ENCODE measurements at places on chromosomes 13 and 19.

- no peaks in the 10 kb centered on the region for H3K36me3 ChIP-seq
- H3K27me3 ChIP-seq, result no peaks in the 10 kb centered on the region
- DNase-seq, result no peak
- H3K4me3 ChIP-seq, result peak overlapping the region; percentile 97
- H3K4me1 ChIP-seq, result peaks cover 37% of the 10 kb centered on the region
Measured at GRCh38 chr19:41398598-41398997, 980 bp downstream of the BCKDHA start.

- peak; percentile 98 for DNase-seq
- H3K4me3 ChIP-seq, result no peak overlapping the region
- H3K27ac ChIP-seq, result no peak overlapping the region
- H3K36me3 ChIP-seq, result no peaks in the 10 kb centered on the region
- H3K27me3 ChIP-seq, result no peaks in the 10 kb centered on the region
Measured at GRCh38 chr13:44917589-44918325, 71.5 kb downstream of the NUFIP1 start.

DNA sequence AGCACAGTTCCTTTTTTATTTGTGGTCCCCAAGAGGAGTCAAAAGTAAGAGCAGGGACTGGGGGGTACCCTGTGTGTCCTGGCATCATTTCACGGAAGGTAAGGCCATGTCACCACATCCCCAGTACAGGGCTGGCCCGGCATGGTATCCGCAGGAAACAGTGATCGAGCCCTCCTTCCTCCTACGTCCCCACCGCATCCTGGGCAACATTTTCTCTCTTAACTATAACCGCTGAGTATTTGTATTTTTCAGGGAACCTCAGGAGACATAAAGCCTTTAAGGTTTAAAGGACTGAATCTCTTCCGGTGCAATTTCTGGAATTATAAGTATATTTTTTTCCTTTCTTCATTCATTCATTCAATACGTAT, 13.6 kb upstream of the LATS2 start:
- peak overlapping the region; percentile 73 for H3K27ac ChIP-seq
- H3K36me3 ChIP-seq, result no peaks in the 10 kb centered on the region
- peak overlapping the region; percentile 65 for H3K4me3 ChIP-seq
- peaks cover 30% of the 10 kb centered on the region for H3K4me1 ChIP-seq
- peaks cover 14% of the 10 kb centered on the region for H3K27me3 ChIP-seq

DNA sequence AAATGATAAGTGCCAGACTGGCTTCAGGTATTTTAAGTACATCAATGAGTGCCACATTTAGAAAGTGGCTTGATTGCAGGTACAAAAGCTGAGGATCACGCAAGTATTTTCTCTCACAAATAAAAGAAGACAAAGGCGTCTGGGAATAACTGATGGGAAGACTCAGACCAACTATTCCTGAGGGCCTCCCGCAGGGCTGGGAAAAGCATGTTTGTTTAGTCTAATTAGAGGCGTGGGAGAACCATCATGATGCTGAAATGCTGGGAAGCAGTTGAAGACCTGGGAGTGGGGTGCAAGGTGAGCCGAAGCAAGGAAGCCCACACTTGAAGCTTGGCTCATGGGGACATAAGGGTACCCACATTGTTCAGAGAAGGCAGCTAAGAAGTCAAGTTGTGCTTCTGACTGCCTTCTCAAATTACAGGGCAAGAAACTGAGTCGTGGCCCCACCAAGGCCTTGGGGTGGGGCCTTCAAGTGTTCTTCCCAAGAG, 536.0 kb downstream of the MYO16 start:
- no peak overlapping the region for H3K27ac ChIP-seq
- H3K27me3 ChIP-seq, result peaks cover 7% of the 10 kb centered on the region
- DNase-seq, result no peak
- H3K4me3 ChIP-seq, result no peak overlapping the region

- H3K4me1 ChIP-seq, result no peaks in the 10 kb centered on the region
- H3K27ac ChIP-seq, result no peak overlapping the region
- DNase-seq, result no peak
Measured at GRCh38 chr19:30376826-30377425, 4.7 kb downstream of the ZNF536 start.

- no peak overlapping the region for H3K4me3 ChIP-seq
- peaks cover 3% of the 10 kb centered on the region for H3K27me3 ChIP-seq
- no peak for DNase-seq
- no peak overlapping the region for H3K27ac ChIP-seq
- H3K4me1 ChIP-seq, result peaks cover 4% of the 10 kb centered on the region
- H3K36me3 ChIP-seq, result no peaks in the 10 kb centered on the region
Measured at GRCh38 chr19:19552798-19553197, 14.7 kb downstream of the CILP2 start.

GRCh38 chr13:78609464-78610205, 6.3 kb upstream of the POU4F1 start:
- DNase-seq, result no peak
- H3K27me3 ChIP-seq, result peaks cover 72% of the 10 kb centered on the region
- peaks cover 5% of the 10 kb centered on the region for H3K36me3 ChIP-seq
- peaks cover 21% of the 10 kb centered on the region for H3K4me1 ChIP-seq

- H3K4me3 ChIP-seq, result no peak overlapping the region
- no peaks in the 10 kb centered on the region for H3K4me1 ChIP-seq
- no peak overlapping the region for H3K27ac ChIP-seq
Measured at GRCh38 chr19:33705860-33706259, 84.1 kb downstream of the CHST8 start.

Data from activated CD8-positive, alpha-beta memory T cell treated with anti-CD3 and anti-CD28 coated beads, Interleukin-2, amount 10 ng/mL, durations not matched to agents 7 days and 5 days (primary cell).